CD4-positive, alpha-beta T cell treated with Interleukin-2 at 100 ng/mL for 4 hours (primary cell): ENCODE measurements at places on chromosomes 3 and 15.

GRCh38 chr3:184601576-184602371 is 40.2 kb downstream of the EPHB3 start:
- no peak for DNase-seq

DNA sequence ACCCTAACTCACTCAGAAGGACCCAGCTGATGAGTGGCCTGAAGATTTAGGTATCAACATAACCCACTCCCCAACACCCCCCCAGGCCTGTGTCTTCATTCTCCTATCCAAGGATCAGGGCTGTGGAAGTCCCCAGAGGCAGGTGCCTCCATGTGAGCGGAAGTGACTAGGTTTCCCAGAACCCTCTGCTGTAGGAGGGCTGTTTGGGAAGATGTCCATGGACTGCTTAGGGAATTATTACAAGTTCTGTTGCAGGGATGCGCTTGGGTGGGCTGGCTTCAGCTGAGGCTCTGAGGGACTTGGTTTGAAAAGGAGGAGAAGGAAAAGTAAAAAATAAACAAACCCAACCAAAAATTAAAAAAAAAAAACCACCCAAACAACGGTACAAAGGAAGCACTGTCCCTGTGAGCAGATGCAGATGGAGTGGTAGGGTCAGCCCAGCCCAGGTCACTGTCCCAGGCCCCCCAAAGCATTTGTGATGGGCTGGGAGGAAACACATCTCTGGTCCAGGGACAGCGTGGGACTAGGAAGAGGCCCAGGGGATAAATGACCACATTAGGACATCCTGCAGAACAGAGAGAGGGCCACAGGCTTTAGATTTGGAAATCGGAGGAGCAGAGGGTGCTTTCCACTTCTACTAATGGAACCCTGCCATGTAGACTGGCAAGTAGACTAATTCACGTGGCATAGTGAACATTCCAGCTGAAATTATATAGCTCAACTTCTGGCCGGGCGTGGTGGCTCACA is 12.2 kb upstream of the APOD start:
- no peak for DNase-seq

- DNase-seq, result no peak
Observed at GRCh38 chr3:168889666-168890065, 773.8 kb downstream of the MECOM start.

DNA sequence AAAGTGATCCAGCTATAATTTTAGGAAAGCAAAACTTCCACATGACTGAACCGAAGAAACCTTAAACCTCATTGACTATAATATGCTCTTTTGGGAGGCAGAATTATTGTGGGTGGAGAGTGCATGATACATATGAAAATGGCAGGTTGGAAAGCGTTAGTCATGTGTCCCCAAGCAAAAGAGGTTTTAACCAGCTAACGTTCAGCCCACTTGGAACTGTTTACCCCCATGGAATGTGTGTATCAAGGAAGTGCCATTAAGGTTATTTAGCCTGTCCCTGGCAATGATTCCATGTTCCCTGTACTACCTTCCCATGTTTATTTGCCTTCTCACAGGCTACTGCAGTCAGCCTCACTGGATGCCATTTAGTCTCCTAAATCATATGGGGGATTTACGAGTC is 44.1 kb upstream of the LRRC58 start:
- no peak for DNase-seq

GRCh38 chr3:197001972-197002700 is 27.5 kb downstream of the MELTF start:
- DNase-seq, result no peak

- no peak for DNase-seq
Observed at GRCh38 chr3:115498421-115498820, 124.9 kb upstream of the GAP43 start.

GRCh38 chr15:44082558-44083157 is 112.4 kb downstream of the FRMD5 start:
- DNase-seq, result no peak
